ENCODE measurements at places on chromosomes 3 and 15.

DNA sequence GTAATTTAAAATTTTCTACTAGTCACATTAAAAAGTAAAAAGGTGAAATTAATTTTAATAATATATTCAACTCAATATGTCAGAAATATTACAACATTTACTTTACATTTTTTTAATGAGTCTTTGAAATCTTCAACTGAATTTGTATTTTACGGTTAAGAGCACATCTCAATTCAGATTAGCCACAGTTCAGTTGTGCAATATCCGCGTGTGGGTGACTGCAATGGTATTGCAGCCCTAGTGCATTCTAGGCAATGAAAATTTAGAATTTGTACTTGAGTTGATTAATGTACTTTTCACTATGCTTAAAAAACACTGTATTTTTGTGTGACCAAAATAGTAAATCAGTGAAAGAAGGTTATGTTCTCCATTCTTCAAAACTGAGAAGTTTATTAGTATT is 57.3 kb downstream of the CEP63 start:
- DNase-seq, result no peak

GRCh38 chr15:93249623-93250022 is 160.6 kb upstream of the RGMA start:
- no peak for DNase-seq

- DNase-seq, result no peak
These were observed 477.6 kb upstream of the KCNMB2 start for GRCh38 chr3:178058629-178059028.

DNA sequence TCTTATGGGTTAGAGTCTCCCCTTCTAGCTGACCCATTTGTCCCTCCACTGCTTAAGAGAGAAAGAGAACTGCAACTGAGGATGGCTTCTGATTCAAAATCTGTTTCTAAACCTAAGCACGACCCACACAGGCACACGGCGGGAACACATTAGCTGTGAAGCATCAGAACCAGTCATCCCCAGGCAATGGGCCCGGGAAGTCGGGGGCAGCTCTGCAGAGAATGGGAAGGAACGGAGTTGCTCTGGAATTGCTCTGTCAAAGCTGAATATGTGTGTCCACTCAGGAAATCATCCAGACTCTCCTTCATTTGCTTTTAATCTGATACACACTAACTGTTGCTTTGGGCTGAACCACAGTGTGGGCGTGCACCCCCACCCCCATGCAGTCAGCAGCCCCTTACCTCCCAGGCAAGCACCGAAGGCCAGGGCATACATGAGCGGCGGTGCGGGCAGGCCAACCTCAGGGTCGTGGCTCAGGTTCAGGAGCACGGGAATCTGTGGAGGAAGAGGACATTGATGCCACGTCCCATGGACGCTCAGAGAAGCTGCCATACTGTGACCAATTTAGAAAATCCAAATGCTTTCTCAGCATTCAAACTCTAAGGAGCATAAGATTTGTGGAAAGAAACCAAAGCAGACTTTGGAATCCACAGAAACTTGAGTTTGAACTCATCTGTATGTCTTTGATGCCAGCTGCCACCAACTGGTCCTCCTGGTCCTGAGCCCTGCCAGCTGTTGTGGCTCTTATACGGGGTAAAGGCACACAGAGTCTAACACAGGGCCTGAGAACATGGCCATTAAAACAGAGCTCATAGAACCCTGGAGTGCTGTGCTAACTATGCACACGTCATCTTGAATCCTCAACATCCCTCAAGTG is 247.9 kb downstream of the OCA2 start:
- no peak for DNase-seq

DNA sequence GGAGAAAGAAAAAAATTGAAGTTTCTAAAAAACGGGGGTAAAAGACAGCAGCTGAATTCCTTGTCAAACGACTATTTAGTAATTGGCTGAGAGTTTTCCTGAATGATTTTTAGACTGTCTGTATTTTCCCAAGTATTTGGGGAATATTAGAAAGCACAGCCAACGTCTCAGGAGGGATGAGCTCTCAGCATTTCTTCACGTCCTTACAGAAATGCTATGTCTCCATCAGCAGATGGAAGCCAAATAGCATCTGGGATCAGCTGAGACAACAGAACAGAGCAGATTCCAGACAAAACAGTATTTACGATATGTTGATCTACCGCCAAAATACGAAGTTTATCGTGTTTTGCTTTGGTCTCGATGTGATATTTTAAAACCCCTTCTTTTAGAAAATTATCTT is 5.3 kb upstream of the TMC3 start:
- no peak for DNase-seq

- no peak for DNase-seq
These were observed 39.9 kb downstream of the KLF15 start for GRCh38 chr3:126317029-126317996.

GRCh38 chr3:65627062-65627461 is 411.7 kb downstream of the MAGI1 start:
- DNase-seq, result no peak

DNA sequence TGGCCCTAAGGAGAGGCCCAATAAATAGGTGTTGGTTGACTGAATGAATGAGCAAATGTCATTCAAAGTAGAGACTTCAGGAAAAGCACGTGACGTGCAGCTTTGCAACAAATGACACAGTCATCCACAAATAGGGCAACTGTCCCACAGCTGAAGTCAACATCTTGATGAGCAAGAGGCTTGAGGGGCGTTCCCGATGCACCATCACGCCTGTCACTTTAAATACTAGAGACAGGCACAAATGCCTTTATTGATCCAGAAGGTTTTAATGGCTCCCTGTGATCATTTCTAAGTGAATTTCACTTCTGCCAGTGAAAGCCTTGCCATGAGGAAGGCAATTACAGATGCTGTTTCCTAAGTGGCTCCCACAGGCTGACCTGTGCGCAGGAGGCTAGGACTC is 43.6 kb downstream of the ABTB1 start:
- DNase-seq, result no peak

GRCh38 chr3:176663387-176663786 is 533.9 kb downstream of the TBL1XR1 start:
- DNase-seq, result no peak

DNA sequence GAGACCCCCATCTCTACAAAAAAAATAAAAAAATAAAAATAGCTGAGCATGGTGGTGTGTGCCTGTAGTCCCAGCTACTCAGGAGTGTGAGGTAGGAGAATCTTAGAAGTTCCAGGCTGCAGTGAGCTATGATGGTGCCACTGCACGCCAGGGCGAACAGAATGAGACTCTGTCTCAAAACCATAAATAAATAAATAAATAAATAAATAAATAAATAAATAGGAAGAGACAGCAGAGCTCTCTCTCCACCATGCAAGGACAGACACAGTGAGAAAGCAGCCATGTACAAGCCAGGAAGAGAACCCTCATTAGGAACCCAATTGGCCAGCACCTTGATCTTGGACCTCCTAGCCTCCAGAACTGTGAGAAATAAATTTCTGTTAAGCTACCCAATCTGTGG is 5.4 kb upstream of the C15orf61 start:
- DNase-seq, result no peak

DNA sequence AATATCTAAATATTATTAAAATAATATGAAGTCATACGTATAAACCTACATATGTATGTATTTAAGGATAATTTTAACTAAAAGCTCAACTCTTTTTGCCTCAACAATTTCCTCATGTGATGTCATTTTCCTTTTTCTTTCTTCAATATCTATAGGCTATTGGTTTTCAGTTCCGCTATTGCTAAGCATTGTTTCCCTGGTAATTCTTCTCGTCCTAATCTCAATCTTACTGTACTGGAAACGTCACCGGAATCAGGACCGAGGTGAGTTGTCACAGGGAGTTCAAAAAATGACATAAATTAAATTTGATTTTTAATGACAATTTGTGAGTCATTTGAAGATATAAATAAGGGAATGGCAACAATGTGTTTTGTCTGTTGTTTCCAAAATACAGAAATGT is 16.6 kb downstream of the CD200 start:
- no peak for DNase-seq

DNA sequence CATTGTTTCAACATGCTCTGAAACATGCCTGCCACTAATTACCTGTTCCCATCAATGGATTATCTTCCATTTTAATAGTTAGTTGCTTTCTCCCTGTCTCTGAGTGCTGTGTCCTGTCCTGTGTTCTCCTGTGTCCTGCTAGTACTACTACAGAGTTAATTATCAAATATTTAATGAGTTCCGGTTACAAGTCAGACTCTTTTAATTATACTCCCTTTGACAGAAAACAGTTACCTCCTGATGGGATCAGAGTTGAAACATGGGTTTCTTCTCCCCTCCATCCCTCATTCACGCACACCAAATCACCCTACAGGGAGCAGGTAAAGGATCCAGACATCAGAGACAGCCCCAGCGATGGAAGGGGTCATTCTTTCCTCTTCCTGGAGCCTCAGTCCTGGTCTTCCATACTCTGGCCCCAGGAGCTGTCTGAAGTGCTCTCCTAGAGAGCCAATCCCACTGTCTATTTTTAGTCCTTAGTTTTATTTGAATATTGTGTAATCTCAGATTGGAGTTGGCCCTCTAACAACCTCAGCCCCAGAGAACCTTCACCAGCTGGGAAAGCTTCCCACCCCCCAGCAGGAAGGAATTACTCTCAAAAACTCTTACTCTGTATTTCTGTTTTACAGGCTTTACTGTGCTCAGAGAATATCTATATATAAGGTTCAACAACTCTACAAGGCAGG is 137.0 kb upstream of the C2CD4B start:
- no peak for DNase-seq

DNA sequence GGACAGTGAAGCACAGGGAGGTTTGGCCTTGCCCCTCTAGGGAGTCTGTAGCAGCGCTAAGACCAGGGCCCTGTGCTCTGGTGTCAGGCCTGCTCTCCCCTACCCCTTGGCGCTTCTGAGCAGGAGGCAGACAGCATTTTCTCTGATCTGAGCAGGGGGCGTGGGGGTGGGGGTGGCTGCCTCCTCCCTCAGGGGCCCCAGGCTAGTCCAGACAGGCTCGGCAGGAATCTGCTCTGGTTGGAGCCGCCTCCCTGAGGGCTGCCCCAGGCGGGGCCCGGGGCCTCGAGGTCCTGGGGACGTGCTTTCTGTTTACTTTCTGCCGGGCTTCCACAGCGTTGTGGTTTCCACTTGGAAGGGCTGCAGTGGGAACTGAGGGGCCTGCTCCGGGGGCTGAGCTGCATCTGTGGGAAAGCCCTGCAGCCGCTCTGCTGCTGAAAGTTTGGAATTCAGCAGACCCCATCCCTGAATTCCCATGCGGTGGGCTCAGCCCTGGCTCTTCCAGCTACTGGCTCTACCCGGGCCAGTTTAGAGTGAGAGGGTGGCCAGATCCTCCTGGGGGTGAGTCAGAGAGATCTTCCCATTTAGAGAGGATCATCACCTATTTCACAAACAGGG is 105.4 kb downstream of the LINGO1 start:
- no peak for DNase-seq

DNA sequence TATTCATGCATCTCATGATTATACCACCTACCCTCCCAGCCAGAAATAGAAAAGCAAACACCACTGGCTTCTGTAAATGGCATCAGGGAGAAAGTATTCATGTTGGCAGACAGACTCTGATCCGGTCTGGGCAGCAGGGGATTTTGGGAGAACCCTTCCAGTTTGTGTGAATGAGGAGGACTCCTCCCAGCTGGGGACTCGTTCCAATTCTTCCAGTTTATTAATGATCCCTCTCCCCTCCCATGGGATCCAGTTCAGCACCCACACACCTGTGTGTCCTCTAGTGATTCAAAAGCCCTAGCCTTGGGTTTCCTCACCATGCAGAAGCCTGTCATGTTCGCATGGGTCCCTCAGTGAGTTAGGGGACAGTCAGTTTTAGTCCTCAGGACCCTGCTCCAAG is 110.9 kb downstream of the IQSEC1 start:
- DNase-seq, result no peak

DNA sequence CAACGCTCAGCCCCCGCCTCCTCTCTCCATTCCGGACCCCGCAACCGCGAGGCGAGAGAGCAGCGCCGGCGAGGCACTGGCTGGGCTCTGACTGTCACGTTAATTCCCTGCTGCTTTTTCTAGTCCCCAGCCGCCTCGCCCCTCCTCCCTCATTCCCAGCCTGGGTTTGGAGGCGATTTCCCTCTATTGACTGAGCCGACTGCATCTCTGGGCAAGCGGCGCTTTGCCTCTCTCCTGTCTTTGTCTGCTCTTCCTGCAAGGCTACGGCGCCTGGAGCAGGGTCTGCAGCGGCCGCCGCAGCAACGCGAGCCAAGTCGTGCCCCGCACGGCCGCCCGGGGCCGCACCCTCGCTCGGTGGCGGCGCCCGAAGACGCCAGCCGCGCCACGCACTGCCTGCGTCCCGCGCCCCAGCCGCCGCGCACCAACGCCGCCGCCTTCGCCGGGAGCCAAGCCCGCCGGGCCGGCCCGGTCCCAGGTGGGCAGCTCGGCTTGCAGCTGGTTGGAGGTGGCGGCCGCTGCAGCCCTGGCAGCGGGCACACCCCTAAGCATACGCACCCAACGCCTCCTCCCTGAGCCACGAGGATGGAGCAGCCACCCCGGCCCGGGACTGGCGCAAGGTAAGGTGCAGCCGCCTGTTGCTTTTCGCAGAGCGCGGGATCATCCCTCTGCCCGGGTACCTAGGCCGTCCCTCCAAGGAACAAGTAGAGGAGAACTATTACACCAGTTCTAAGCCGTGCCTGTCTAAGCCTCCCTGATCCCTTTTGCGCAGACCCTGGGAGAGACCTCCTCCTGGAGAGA is at the start of gene LRRC3B:
Gene LRRC3B (plus strand): TSS at position 152 of the 798 bp plus-strand sequence. CDS start 86,901 bp downstream, outside the sequence.
- DNase-seq, result no peak

DNA sequence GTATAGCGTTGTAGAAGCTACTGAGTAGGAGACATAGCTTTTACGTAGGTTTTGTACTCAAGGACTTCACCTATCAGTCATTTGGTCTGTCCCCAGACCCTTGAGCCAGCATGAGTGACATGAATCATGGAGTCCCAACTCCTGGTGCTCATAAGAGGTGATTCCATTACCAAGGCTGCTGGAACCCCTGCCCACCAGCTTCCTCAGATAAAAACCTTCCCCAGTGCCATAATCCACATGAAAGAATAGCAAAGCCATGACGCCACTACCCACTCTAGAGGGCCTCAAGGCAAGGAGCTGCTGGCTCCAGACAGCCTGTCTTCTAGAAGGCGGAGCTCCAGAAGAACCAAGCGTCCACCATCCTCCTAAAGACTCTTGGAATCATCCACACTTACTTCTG is 69.6 kb downstream of the NCEH1 start:
- DNase-seq, result no peak

- DNase-seq, result peak; percentile 90
These were observed 4.2 kb downstream of the ACOX2 start for GRCh38 chr3:58532794-58533220.

- DNase-seq, result peak; percentile 30
These were observed 2.9 kb downstream of the SCN5A start for GRCh38 chr3:38646630-38647029.

- no peak for DNase-seq
These were observed 66.0 kb downstream of the MYO1E start for GRCh38 chr15:59306520-59307164.

- DNase-seq, result no peak
These were observed 222.6 kb downstream of the ZNF385D start for GRCh38 chr3:21528291-21528995.

- DNase-seq, result no peak
These were observed 4.6 kb downstream of the EFCC1 start for GRCh38 chr3:129005526-129006303.

DNA sequence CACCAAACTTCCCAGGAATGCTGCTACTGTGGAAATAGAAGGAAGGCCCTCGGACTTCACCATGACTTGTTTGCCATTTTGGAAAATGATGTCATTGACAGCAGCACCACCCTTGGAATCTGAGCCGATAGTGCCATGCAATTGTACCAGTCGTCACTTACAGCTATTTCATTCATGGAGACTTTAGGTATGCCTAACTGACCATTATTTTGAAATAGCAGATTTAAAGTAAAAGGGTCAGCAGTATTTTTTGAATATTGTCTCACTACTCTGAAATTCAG is 66.0 kb upstream of the ARL8B start:
- no peak for DNase-seq
